ENCODE measurements at places on chromosomes 16 and 17.

DNA sequence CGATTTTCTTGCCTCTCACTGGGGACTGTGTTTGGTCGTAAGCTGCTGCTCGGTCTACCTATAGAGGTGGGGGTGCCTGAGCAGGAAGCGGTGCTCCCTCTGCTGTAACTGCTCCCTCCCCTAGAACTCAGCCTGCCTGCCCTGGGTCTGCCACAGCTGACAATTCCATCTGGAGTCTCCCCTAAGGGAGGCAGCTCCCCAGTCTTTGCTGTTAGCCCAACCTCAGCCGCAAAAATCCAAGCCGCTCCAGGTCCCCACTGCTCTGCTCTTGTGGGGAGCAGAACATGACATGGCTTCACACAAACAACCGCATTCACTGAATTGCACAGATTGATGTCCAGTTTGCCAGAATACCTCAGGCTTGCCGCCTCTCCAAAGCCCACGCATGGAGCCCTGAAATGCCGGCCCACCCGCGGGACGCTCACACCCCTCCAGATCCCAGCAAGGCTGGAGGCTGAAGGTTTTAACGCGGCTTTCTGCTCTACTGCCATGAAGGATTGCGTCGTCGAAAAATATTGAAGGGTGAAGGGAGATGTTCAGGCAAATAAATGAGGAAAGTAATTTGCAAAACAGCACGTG, 221.5 kb upstream of the FOXF1 start:
- DNase-seq = no peak

DNA sequence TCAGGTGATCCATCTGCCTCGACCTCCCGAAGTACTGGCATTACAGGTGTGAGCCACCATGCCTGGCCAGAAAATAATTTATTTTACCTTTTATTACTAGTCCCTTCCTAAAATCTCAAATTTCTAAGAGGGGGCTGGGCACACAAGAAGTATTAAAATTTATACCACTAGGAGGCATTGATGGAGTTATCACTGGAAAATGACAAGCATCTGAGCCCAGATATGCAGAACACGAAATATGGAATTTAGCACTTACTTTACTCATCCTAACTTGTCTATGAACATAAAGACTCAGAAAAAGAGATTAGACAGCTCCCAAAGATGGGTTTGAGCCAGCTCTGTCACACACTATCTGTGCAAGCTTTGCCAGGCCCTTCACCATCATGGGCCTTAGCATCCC, 46.4 kb downstream of the STAT5A start:
- DNase-seq = no peak

DNA sequence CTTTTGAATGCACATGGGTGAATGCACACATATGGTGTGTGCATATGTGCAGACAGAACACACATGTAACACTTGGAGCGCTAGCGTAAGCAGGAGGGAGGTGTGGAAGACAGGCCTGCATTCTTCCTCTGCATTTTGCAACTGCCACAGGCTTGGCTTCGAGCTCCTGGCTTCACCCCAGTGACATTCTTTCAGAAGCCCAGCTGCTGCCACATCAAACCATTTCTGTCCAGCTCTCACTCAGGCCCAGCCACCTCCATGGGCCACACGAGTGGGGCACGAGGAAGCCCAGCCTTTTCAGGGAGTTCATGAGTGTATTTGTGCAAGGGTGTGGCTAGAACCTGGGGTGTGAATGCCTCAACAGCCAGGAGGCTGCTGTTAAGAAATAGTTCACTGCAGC, 18.8 kb downstream of the LGALS3BP start:
- DNase-seq = no peak

DNA sequence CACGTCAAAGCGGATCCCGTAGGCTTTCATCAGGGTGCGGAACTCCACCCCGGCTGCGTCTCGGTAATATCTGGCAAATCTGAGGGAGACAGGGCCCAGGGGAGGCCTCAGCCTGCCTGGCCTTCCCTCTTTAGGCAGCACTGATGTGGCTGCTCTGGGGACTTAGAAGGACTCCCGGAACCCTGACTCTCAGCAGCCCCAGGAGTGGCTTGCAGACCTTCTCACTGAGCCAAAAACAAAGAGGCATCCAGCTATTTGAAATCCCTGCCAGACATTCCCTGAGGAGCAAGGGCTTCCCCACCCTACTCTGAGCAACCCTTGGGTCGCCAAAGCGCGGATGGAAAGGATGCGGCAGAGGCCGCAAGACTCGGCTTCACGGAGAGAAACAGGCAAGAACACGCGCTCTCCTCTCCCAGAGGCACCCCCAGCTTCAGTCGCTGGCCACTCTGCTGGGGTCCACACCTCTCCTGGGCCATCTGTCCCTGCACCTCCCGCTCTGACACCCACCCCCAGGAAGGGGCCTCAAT, 7.9 kb downstream of the P2RX5 start:
- no peak for DNase-seq

- peak; percentile 76 for DNase-seq
Observed at GRCh38 chr17:17119533-17119932, 77.3 kb downstream of the MPRIP start.

GRCh38 chr16:53085369-53085843, 30.6 kb downstream of the CHD9 start:
- no peak for DNase-seq

DNA sequence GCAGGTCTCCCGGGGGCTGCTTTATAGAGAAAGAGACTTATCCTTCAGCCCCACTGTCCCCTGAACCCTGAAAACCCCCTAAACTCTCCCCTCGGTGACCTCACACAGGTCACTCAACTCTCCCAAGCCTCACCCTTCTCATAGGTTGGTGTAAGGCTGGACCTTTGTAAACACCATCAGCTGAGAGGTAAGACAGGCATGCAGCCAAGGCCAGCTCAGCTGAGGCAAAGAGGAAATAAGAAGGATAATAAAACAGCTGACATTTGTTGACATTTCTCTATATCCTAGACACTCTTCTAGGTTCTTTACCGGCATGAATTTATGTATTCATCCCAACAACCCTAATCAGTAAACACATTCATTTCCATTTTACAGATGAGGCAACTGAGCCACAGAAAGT, 134.3 kb downstream of the CCT6B start:
- DNase-seq = no peak

- DNase-seq = no peak
Observed at GRCh38 chr17:6323626-6324356, 111.1 kb downstream of the AIPL1 start.

DNA sequence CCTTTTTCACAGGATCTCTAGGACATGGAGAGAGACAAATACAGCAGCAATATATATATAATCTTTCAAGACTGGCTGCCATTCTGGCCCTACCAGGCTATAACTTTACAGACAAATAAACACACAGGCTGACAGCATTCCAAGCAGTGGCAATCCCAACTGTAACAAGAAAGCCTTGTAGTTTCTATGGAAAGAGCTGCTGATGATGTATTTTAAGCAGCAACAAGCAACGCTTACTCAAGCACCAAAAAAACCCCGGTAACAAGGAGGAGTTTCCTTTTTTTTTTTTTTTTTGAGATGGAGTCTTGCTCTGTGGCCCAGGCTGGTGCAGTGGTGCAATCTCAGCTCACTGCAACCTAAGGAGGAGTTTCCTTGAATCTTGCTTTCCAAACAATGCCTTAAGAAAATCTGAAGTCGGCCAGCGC, 23.2 kb downstream of the LSM12 start:
- DNase-seq = no peak

DNA sequence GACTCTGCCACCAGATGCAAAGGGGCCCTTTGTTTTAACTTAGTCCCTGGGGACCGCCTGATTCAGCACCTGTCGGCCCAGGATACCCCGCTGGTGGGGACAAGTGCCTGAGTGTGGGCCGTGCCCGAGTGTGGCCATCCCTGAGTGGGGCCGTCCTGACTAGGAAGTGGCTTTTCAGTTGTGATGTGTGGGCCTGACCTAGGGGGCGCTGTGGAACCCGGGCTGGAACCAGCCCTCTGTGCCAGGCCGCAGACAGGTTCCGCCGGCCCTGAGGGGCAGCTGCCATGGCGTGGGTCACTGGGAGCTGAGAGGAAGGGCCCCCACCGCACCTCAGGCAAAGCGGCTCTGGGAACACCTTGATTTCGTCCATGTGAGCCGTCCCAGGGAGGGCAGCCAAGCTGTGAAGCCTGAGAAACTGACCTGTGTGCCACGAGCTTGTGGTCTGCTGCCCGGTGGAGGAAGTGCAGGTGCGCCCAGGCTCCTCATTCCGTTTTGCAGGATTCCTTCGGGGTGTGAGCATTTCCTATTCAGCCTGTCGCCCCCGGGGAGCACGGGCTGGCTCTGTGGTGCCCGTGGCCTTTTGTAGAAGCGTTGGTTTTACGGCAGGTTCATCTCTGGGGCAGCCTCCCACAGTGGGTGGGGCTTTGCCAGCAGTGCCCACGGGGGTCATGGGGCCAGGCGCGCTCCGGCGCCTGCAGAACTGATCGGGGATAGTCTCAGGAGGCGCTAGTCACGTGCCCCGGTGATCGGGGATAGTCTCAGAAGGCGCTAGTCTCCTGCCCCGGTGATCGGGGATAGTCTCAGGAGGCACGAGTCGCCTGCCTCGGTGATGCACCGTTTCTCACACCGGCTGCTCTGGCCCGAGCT, 5.3 kb downstream of the RPL13 start:
- DNase-seq = peak; percentile 59

DNA sequence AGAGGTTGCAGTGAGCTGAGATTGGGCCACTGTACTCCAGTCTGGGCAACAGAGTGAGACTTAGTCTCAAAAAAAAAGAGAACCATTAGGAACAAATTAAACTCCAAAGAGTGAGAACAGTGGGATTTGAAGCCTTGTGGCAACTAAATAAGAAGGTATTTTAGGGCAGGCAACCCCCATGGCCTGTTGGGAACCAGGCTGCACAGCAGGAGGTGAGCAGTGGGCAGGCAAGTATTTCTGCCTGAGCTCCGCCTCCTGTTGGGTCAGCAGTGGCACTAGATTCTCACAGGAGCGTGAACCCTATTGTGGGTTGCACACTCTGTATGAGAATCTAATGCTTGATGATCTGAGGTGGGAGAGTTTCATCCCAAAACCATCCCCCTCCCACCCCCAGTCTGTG, 57.6 kb upstream of the MED9 start:
- no peak for DNase-seq

GRCh38 chr17:70187383-70187782, 18.1 kb downstream of the KCNJ2 start:
- no peak for DNase-seq

GRCh38 chr17:78923660-78924453, 1.3 kb downstream of the TIMP2 start:
- DNase-seq = peak; percentile 75

DNA sequence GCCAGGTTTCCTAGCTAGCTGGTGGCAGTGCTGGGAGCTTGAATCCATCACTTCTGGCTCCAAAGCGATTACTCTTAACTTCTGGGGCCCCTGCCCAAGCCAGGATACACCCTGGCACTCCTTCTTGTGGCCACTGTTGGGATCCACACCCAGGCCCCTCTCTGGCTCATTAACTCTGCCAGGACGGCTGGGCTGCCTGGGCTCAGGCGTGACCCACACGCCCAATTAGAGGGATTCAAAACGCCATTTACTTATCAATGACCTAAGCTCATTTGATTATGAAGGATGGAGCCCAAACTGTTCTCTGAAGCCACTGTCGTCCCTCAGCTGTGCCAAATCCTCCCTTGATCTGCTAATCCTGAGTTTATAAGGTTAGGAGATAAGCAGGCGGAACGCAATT, 79.7 kb upstream of the BRD7 start:
- no peak for DNase-seq

- DNase-seq = peak; percentile 43
Observed at GRCh38 chr16:24035127-24035842, 199.5 kb downstream of the PRKCB start.

DNA sequence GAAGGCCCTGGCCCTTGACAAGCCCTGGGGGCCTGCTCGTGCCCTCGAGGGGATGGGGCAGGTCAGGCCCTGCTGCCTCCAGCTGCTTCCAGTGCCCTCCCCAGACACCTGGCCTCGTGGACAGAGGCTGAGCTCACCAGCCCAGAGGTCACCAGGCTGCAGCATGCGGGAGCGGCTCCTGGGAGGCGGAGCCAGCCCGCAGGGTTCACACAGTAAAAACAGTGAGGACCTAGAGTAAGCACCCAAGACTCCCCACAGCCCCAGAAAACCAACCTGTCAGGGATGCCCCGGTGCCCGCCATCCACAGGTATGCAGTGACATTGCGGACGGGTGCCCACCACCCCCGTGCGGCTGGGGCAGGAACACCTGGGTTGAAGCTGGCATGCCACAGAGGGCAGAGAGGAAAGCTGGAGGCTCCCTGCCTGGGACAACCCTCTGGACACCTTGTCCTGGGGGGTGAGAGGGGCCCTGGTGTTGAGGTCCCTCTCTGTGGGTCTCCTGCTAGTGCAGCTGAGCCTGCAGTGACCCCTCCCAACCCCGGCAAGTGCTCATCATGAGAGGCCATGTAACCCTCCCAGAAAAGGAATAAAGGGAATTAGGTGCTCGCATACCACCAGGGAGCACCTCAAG, 62.1 kb downstream of the LMF1 start:
- DNase-seq = no peak

DNA sequence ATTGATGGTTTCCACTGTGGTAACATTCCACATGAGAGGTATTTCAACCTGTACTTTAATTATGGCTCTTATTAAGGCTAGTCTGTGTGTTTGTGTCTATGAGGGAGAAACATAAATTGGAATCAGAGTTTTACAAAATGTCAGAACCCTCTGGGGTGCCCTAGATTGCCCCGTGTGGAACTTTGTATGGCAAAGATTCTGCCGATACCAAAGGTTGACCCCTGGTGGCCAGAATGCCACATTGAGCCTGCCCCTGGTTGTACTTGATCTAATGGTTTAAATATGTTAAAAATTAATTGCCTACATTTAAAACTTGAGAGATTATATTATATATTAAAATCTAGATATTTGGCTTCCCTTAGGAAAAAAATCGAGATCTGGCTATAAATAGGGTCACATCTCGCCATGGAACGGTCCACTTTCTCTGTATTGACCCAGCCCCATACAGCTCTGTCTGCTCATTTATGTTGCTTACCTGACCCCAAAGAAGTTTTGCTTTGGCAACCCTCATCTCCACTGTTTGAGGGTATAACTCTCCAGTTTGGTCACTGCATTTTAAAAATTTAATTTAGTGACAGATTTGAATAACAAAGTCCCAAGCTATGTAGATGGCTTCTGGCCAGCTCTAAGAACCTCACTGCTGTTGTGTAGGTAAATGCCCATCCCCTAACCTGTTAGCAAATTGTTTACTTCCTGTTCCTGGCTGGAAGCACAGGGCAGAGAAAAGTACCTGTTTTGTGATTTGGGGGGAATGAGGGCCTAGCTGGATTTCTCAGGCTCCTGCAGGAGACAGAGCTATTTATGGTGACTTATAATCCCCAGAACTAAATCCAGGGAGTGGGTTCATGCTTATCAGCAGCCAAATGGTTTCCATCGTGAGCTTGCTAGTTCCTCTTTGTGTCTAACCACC, 95.0 kb downstream of the PLCG2 start:
- DNase-seq = peak; percentile 39

DNA sequence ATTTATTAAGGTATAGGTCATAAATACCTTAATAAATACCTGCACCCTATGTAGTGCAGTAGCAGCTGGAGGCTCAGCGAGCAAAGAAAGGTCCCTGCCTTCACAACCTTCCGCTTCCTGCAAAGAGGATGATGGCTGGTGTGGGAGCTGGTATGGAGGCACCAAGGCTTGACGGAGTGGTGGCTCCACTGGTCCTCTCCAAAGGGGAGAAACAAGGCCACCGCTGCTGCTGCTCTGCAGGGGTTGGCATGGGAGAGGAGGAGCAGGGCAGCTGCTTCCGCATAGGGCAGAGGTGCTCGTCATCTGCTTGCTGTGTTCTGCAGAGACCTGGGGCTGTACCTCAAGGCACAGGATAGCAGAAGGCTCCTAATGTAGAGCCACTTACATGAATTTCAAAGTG, 52.8 kb downstream of the NDEL1 start:
- DNase-seq = no peak

- DNase-seq = no peak
Observed at GRCh38 chr17:28737316-28737715, 6.5 kb upstream of the TRAF4 start.

GRCh38 chr16:54817940-54818574, 112.6 kb upstream of the IRX5 start:
- DNase-seq = no peak
